ENCODE measurements at places on chromosomes 1 and 21. TPM values are rescaled to one million over a fixed set of nuclear protein-coding genes. Genes with fewer than 3 reads are reported as not detected.

LMX1A gene
- not detected for total RNA-seq

NOL9 gene
- 13.2 TPM for total RNA-seq

KIF21B gene
- 1.9 TPM for total RNA-seq

RAB4A gene
- 27.1 TPM for total RNA-seq

LAMC2 gene
- 5.4 TPM for total RNA-seq

CTBS gene
- total RNA-seq: 11.9 TPM

WNT3A gene
- total RNA-seq: not detected

RHD gene
- total RNA-seq: not detected

POU3F1 gene
- not detected for total RNA-seq

DYNLT4 gene
- not detected for total RNA-seq

CREB3L4 gene
- total RNA-seq: 29.1 TPM

SRGAP2C gene
- total RNA-seq: 11.1 TPM

SPATA21 gene
- not detected for total RNA-seq

FHL3 gene
- 105 TPM for total RNA-seq

ZNF695 gene
- total RNA-seq: 2.0 TPM

CD48 gene
- not detected for total RNA-seq

ZNF683 gene
- not detected for total RNA-seq

OR2L3 gene
- total RNA-seq: not detected

PYHIN1 gene
- not detected for total RNA-seq

SELP gene
- total RNA-seq: not detected

CACNA1S gene
- total RNA-seq: not detected

LRRN2 gene
- total RNA-seq: not detected

FCN3 gene
- total RNA-seq: not detected

KRTAP10-7 gene
- not detected for total RNA-seq

ARID4B gene
- 8.8 TPM for total RNA-seq

SFT2D2 gene
- 27.9 TPM for total RNA-seq

MEX3A gene
- 7.0 TPM for total RNA-seq

GNAT2 gene
- not detected for total RNA-seq

SOD1 gene
- total RNA-seq: 185 TPM

C8B gene
- total RNA-seq: not detected

THEM5 gene
- not detected for total RNA-seq

NBL1 gene
- total RNA-seq: 153 TPM

TTC39A gene
- total RNA-seq: 0.26 TPM

ANGPTL7 gene
- not detected for total RNA-seq

SLC26A9 gene
- total RNA-seq: not detected

CFHR2 gene
- not detected for total RNA-seq

AGO3 gene
- total RNA-seq: 4.5 TPM

UMODL1 gene
- not detected for total RNA-seq

RGS13 gene
- 0.13 TPM for total RNA-seq

SPATA45 gene
- not detected for total RNA-seq

Data from epithelial cell of alveolus of lung (primary cell).